HCT116 (cell line): ENCODE measurements at places on chromosomes 12 and 14.
A peak's percentile ranks its signal among the peaks of the same experiment; 100 is the strongest.

DNA sequence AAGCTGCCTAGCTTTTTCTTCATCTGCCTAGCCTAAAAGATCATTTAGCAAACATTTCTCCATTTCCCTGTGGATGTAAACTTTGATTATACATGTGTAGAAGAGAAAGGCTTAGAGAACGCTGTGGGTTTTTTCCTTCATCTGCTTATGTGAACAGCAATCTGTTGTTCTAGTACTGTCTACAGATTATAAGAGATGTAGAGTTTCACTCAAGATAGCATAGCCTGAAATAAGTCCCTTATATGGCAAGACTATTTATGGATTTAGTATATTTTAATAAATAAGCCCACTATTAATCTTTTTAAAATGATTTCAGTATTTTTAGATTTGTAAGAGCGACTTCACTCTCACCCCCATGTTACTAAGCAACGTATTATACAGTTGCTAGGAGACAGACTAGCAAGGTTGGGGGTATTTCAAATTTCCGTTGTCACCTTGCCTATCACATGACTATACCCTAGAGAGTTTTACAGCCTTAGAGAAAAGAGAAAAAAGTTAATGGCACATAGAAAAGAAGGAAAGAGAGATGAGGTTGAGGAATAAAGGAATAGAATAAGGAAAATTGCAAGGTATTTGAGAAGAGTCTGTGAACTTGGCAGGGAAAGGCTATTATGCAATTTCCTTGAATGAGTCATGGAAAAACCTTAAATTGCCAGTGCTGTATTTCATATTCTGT lies 12.2 kb upstream of the TUBA1A start:
- DNase-seq = peak; percentile 51

DNA sequence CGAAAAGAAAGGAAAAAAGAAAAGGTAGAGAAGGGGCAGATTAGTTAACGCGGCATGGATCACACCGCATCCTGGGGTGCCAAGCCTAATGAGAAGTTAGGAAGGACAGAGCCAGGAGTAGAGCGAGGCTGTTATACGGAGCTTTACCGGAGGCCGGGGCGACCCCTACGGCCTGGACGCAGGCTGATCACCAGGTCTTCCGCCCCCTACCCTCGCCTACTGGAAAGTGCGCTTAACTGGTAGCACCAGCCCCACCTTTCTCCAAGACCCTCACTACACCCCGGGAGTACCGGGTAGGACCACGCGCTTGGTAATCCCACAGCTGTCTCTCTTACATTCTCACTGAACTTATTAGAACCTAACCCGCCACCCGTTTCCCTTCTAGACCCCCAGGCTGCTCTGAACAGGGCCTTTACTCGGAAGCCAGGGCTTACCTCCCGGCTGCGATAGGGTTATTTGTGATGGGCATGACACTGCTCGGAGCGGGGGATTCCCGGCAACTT lies 33.8 kb downstream of the WBP11 start:
- no peak for DNase-seq

GRCh38 chr14:92122351-92122677 lies 545 bp downstream of the CPSF2 start:
- DNase-seq = no peak

- no peak for DNase-seq
Observed at GRCh38 chr14:38848243-38848935, 254.6 kb downstream of the SEC23A start.

DNA sequence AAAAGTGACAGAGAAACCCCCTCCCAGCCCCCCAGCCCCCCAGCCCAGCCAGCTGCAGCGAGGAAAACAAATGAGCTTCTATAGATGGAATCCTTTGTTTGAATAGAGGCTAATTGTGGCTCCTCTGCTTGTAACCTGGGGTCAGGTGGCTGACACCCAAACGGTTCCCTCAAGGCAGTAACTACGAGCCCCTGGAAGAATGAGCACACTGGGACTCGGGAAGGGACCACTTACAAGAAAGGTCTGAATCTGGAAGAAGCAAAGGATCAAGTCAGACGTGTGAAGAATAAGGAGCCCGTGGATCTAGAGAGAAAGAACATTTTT lies 108.7 kb upstream of the FUT8 start:
- no peak for DNase-seq

- DNase-seq = no peak
Observed at GRCh38 chr12:6253278-6253677, 53.1 kb downstream of the CD9 start.
